ENCODE measurements at places on chromosomes 3 and 15.
A peak's percentile ranks its signal among the peaks of the same experiment; 100 is the strongest.

- no peak for DNase-seq
These were observed 140.7 kb downstream of the GADL1 start for GRCh38 chr3:30753766-30754165.

DNA sequence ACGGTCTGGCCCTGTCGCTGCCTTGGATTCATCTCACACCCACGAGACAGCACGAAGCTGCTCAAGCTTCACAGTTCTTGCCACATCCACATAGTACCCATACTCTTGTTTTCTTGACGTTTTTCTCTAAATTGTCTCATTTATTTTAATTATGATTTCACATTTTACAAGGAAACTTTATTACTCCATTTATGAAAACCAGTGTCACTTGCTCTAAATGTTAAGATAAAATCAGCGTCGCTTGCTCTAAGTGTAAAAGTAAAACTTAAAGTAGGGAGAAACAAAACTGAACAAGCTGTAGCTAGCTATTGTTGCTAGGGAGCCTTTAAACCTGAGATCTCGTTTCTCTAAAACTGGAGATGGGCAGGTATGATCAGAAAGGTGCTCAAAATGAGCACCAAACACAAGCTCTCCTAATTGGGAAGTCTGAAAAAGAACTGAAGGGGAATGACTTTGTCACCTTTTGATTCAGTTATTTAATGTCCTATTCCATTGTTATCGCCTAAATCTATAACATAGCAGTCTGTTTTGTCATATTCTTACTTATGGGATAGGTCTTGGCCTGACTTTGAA, 680 bp downstream of the IFT122 start:
- no peak for DNase-seq

- no peak for DNase-seq
These were observed 17.0 kb downstream of the SELENOT start for GRCh38 chr3:150620002-150620689.

GRCh38 chr15:88707771-88708654, 69.2 kb downstream of the ISG20 start:
- DNase-seq = no peak

DNA sequence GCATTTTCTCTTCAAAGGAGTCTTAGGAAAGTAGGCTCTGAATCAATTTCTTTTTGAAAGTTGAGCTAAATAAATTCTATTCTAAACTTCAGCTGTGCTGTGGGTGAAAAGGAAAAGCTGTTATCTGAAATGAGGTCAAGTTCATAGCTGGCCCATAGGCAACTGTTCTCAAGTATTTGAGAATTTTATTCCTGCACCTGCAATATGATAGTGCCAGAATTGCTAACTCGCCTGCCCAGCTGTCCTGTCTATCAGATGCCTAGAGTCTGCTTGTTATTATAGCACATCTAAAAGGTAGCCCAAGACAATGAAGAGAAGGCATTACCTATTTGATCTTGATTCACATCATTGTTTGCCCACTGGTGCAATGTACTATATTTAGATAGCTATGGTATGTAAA, 798.7 kb downstream of the DIPK2A start:
- no peak for DNase-seq

DNA sequence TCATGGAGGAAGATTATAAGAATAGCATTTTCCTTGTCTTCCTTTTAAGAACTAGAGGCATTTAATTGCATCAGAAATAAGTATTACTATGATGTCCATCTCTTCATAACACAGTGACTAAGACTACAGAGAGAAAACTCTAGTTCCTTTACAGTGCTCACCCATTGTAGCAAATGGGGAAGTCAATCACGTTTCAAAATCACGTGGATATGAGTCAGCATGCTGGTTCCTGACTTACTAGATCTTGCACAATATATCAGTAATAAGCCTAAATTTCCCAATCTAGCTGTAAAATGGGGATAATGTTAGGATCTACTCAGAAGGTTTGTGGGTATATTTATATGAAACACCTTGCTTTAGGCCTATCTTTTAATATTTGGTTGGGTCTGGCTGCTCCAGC, 254.8 kb upstream of the EOMES start:
- DNase-seq = peak; percentile 8

DNA sequence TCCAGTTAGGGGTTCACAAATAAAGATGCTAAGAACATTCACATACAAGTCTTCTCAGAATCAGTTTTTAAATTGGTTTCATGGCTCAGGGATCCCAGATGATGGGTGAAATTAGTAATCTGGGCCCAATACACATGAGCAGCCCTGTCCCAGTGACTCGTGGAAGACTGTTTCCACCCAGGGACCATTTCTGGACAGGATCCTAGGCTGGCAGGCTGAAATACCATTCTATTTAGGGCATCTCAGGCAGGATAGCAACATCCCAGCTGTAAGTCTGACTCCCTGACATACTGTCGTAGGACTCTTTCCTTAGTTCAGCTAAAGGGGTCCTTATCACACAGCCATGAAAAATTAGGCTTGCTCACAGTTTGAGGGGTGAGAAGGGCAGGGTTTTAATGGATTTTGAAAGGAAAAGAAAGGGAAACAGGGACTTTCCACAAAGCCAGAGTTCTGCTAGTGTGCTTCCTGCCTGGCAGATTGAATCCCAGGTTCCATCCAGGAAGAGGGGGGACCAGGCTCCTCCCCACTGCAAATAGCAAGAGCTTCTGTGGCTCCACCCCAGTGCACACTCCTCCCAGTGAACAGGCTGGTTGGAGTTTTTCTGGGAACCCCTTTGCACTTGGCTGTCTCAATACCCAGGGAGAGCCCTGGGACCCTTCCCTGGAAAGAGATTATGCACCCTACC, 41.3 kb upstream of the LYZL4 start:
- no peak for DNase-seq

GRCh38 chr15:80447077-80447476, 42.9 kb downstream of the ARNT2 start:
- DNase-seq = no peak

DNA sequence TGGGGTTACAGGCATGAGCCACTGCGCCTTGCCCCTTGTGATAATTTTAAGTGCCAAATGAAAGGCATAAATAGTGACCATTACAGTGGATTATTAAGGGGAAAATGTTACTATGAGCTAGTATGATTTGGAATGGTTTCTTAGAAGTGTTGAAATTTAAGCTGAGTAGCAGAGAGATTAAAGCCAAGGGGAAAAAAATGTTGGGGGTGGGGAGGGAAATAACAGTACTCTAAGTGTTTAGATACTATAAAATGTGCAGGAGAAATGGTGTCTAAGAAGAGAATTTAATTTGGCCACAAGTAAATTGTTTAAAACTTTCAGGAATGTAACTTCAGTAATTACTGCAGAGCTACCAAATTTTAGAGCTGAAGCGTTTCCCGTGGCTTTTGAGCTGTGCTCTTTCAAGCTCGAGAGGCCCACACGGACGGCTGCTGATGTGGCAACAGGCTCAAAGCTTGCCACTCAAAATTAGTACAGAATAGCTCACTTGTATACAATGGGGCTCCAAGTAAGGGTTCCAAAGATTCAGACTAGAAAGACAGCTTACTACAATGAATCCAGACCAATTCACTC, 23.9 kb upstream of the SLC12A8 start:
- DNase-seq = no peak

- no peak for DNase-seq
These were observed 26.2 kb downstream of the IDH3A start for GRCh38 chr15:78175330-78175729.

GRCh38 chr3:21417991-21418390, 333.0 kb downstream of the ZNF385D start:
- DNase-seq = no peak

- no peak for DNase-seq
These were observed 231.2 kb downstream of the BBX start for GRCh38 chr3:107753976-107754375.

DNA sequence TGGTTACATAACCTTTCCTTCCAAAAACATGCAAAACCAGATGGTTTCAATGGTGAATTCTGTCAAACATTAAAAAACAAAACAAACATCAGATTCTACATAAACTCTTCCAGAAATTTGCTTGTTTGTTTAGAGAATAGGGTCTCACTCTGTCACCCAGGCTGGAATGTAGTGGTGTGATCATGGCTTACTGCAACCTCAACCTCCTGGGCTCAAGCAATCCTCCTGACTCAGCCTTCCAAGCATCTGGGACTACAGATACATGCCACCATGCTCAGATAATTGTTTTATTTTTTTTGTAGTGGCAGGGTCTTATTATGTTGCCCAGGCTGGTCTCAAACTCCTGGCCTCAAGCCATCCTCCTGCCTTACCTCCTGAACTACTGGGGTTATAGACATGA, 36.1 kb downstream of the FBXL2 start:
- no peak for DNase-seq

DNA sequence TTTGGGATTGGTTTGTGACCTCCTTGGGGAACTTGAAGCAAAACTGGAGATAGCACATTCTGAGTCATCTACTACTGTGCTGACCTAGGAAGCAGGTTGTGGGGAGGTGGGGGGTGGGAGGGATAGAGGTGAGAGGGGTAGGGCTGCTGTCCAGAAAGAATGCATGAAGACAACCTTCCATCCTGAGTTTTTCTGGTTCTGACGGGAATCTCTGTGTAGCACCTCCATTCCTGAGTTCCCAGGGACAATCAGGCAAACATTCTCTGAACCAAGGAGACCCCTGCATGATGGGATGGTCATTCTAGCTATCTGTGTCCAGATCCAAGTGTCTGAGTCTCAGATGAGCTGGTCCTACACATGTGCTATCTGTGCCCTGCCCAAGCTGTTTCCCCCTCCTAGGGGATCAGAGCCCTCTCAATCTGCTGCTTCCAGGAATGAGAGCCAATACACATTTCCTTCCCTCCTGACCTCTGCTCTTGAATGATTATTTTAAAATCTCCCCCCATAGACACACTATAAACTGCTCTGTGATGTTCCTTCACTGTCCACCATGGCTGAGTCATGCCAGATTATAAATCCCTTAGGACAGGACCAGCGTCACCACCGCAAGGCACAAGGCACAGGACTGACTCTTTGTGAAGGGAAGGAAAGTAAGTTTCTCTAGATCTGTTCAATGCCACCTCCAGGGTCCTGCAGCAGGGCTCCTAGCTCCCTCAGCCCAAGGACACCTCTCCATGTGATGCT, 2.2 kb upstream of the CD276 start:
- no peak for DNase-seq

GRCh38 chr3:14510838-14511622, 29.1 kb downstream of the GRIP2 start:
- no peak for DNase-seq

DNA sequence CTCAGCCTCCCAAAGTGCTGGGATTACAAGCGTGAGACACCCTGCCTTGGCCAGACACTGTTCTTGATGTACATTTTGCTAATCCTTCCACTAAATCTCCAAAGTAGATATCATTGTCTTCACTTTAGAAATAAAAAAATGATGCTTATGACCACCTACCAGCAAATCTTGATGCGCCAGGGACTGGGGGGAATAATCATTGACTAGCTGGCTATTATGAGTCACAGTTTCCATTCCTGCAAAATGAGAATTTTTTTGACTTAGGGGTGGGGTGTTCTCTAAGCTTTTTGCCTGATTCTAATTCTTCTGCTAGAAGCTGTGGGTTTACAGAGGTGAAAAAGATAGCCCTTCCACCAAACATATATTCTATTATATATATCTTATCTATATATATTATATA, 17.1 kb upstream of the RFC4 start:
- no peak for DNase-seq

DNA sequence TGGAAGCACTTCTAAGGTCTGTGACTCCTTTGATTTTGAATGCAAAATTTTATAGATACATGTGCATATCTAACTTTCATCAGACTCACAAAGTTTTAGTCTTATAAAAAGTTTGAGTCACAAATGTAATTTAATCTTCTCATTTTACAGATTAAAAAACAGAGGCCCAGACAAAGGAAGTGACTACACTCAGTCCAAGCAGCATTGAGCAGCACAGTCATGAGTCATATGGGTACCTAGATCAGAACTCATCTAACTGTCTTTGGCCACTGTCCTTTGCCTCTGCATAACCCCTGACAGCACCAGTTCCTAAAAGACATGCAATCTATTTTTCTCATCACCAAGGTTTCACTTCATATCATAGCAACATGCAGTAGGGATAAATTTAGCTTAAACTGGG, 210.7 kb upstream of the KCNH8 start:
- no peak for DNase-seq

- DNase-seq = no peak
These were observed 612 bp upstream of the TBL1XR1 start for GRCh38 chr3:177197727-177198460.

GRCh38 chr3:79028916-79029315, 738.9 kb downstream of the ROBO1 start:
- no peak for DNase-seq

- DNase-seq = peak; percentile 23
These were observed 73.0 kb downstream of the SUMF1 start for GRCh38 chr3:4394048-4394447.

DNA sequence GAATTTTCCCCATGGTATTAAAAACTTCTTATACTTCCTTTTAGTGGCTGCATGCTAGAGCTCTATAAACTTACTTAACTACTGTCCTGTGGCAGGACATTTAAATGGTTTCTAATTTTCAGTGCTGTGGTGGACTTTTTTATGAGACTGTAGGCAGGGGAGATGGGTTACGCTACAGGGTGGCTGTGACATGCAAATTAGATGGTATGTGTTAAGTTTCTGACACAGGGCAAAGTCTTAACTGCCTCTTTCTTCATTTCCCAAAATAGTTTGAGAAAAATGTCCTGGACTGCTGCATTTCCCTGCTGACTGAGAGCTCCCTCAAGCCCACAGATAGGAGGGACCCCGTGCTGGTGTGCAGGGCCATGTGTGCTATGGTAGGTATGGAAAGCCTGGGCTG, 22.0 kb downstream of the TGM4 start:
- DNase-seq = no peak

GRCh38 chr3:8882642-8883041, 80.6 kb downstream of the RAD18 start:
- DNase-seq = no peak

DNA sequence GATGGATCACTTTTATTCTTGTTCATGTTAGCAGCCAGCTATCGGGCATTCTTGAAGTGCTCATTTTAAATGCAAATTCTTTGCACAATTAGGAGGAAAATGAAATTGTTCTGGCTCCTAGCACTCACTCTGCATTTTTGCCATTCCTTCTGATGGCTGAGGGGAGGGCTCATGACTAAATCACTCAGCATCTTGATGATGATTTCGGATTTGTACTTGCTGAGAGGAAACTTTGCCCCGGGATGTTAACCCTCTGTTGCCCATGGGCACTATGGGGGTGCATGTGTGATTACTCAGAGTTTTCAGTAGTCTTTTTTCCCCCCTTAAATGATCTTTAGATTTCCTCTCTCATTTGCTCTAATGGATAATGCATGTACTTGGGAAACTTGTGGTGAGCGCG, 299.6 kb upstream of the C2CD4B start:
- no peak for DNase-seq

GRCh38 chr3:176905331-176905730, 292.0 kb downstream of the TBL1XR1 start:
- DNase-seq = no peak

GRCh38 chr3:41199866-41200668, 762 bp downstream of the CTNNB1 start:
- peak; percentile 38 for DNase-seq

- no peak for DNase-seq
These were observed 9.8 kb upstream of the TNFAIP8L3 start for GRCh38 chr15:51104512-51104911.

Measured in CD4-positive, alpha-beta T cell treated with Interferon alpha-2 for 1 hour (primary cell).